Retina (tissue), 1 donor: ENCODE measurements at places on chromosomes 1 and 21.

GRCh38 chr1:158145173-158145719 lies 35.4 kb upstream of the CD1D start:
- no peak for DNase-seq

GRCh38 chr1:111660204-111661150 lies 40.9 kb downstream of the RAP1A start:
- DNase-seq: no peak

GRCh38 chr1:247627951-247628350 lies 22.6 kb downstream of the OR2G3 start:
- no peak for DNase-seq

- no peak for DNase-seq
These were observed 11.6 kb upstream of the LMNA start for GRCh38 chr1:156102633-156103511.

- DNase-seq: no peak
These were observed 182.9 kb upstream of the ATP1B1 start for GRCh38 chr1:168923521-168924136.

- DNase-seq: peak; percentile 54
These were observed 1.7 kb downstream of the CFAP74 start for GRCh38 chr1:2001773-2002411.

DNA sequence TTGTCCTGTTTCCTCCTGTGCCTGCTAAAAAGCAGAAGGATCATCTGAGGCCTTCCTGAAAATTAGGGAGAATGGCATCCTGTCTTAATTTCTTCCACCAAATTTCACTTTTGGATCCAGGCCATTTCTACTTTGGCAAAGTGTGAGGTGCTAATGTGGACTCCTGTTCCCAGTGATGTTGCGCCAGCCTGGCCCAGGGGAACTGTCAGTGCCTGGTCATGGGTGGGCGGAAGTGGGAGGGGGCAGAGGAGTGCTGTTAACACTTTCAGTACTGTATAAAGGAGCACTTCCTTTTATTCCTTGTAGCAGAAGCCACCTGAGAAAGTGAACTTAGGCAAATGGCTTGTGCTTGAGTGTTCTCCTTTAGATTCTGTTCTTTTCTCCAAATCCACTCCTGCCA lies 19.9 kb downstream of the ELAPOR1 start:
- DNase-seq: no peak

DNA sequence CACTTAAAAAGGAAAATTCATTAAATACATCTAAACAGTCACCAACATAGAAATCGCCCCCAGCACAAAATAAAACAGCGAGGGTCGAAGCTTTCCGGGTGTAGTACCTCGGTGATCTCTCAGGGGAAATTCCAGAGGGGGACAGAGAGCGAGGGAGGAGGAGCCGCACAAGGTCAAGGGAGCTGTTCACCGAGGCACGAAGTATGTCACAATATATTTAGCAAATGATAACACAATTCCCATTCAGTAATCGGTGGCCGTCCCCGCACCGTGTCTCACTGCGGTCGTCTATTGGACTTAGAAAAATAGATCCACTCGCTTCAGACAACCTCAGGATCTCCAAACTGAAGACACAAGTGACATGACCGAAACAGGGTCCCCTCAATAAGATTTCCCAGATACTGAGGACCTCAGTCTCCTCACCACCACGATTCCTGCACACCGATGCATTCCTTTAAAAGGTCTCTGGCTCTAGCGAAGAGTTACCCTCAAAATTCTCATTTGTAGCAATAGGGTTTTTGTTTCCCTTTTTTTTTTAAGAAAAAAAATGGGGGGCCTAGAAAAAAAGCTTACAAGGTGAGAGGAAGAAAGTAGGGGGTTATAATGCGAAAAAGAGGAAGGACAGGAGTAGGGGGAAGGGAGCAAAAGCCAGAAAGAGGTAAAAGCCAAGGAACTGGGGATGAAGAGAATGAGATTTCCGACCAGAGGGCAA lies 1.1 kb downstream of the LPGAT1 start:
- peak; percentile 79 for DNase-seq

DNA sequence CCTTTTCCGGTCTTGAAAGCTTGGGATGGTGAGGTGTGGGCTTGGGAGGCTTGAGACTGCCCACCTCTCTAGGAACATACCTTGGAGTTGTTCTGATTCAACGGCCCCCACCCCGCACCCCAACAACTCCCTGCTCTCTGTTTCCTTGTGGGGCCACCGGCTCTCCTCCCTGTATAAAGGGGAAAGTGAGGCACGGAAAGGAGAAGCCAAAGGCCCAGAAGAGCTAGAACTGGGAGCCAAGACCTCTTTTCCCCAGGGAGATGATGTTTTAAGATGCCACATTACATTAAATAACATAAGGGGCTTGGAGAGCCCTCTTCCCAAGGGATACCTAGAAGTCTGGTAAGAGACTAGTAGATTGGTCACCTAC lies 1.2 kb upstream of the DLGAP3 start:
- no peak for DNase-seq

DNA sequence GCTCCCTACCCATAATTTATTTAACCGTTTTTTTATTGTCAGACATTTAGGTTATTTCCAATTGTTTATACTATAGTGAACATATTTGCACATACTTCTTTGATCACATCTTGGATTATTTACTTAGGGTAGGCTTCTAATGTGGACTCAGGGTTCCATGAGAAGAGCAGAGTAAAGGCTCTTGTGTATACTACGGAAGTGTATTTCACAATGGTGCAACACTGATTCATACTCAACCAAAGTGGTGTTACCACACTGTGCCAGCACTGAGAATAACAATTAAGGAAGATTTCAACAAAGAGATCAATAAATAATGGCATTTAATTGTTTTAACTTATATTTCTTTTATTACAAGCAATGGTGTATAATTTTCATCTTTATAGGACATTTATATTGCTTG lies 251.2 kb downstream of the ZNF326 start:
- DNase-seq: no peak

- DNase-seq: no peak
These were observed 14.9 kb downstream of the PRDM2 start for GRCh38 chr1:13714851-13715250.

GRCh38 chr1:203799157-203799556 lies 3.7 kb downstream of the ZBED6 start:
- no peak for DNase-seq

GRCh38 chr1:246295968-246296367 lies 211.1 kb downstream of the SMYD3 start:
- DNase-seq: no peak

DNA sequence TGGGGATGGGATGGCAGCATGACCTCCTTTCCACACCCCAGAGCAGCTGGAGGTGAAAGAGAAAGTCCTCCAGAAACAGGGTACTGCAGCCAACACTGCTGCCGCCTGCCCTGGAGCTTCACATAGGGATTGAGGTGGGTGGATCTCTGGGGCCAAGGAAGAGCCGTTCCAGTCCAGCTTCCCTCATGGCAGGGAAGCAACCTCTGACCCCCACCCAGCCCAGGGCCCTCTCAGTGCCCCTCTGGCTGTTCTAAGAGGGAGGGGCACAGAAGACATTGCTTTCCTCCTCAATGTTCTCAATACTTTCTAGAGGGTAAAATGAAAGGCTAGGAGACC lies 5.7 kb downstream of the KIF21B start:
- no peak for DNase-seq

DNA sequence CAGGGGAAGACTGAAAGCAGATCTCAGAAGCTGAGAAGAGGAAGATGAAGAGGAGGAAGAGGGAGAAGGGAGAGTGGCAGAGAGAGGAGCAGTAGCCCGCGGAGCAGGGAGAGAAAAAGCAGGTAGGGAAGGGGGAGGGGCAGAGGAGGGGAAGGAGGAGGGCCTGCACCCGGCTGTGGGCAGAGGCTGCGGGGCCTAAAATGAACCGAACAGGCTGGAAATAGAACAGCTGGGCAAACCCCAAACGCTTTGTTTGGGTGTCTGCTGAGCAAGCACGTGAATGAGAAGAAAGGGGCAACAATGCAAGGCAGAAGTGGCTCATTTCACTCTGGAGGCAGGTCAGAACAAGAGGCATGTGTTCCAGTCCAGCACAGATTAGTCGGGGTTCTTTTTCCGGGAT lies 33.5 kb downstream of the KCNC4 start:
- DNase-seq: peak; percentile 49

DNA sequence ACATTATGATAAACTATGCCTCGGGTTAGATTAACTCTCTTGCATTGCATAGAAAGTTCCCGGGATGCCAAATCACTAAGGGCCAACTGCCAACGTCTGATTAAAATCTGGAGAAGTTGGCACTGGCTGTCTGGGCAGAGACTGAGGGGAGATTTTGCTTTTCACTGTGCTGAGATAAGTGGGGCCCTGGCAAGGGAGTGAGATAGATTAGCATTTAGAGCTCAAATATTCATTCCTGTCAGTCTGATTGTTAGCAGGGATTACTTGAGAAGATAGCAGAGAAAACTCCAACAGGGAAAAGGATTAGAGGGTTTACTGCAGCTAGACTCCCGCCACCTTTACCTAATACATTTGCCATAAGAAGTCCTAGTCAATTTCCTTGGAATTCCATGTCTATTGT lies 714.1 kb upstream of the CHRM3 start:
- DNase-seq: no peak

GRCh38 chr1:68210829-68211228 lies 21.5 kb downstream of the WLS start:
- no peak for DNase-seq

GRCh38 chr1:201320168-201320788 lies 37.0 kb downstream of the PKP1 start:
- DNase-seq: peak; percentile 60

GRCh38 chr1:16921391-16922185 lies at the start of gene CROCC:
TSS of gene CROCC (plus strand) at chr1:16921931. CDS start at chr1:16922019, 88 bp downstream.
- peak; percentile 78 for DNase-seq

DNA sequence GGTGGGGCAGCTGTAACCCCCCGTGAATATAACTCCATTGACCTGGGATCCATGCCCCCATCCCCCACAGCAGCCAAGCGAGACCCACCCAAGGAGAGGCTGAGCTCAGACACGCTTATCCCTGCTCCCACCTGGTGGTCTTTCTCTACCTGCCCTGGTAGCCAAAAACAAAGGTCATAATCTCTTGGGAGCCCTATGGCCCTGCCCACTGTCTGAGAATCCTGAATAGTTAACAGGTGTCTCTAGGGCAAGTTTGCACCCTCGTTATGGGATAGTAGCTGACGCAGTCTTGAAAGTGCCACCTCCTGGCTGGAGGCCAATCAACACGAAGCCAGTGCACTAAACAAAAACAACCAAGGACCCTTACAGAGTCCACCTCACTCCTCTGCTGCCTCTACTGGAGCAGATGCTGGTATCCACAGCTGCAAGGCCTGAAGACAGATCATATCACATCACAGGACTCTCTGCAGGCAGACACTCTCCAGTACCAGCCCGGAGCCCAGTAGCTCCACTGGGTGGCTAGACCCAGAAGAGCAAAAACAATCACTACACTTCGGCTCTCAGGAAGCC lies 134.3 kb upstream of the C1orf174 start:
- no peak for DNase-seq

- DNase-seq: no peak
These were observed 1.7 kb downstream of the ATP1B1 start for GRCh38 chr1:169108223-169108622.

GRCh38 chr1:3731583-3732433 lies 20.4 kb upstream of the CCDC27 start:
- DNase-seq: peak; percentile 66

- DNase-seq: no peak
These were observed 3.7 kb downstream of the RGS18 start for GRCh38 chr1:192161976-192162375.

DNA sequence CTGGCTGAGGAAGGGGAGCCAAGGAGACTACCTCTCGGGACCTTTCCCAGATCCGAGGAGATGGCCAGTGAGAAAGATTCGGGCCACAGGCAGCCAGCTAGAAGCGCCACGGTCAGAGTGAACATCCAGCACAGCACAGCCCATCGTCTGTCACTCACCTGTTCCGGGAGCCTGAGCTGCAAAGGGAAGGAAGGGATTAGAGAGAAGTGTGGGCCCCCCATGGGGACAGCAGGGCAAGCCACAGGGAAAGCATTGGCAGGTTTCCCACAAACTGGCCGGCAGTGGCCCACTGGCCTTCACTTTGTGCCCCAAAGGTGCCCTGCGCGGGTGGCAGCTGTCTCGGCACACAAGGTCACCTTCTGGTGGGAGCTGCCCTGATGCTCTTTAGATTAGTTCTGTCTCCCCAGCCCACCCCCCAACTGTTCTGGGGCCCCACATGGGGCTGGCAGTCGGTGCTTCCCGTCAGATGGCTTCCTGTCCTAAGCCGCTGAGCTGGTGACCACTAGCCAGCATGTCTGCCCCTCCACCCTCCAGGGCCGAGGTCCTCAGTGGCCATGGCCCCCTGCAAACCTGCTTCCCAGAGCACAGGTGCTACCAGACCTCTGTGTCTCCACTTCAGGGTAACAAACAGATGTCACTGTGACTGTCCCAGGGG lies 56.7 kb downstream of the LACTBL1 start:
- peak; percentile 47 for DNase-seq

DNA sequence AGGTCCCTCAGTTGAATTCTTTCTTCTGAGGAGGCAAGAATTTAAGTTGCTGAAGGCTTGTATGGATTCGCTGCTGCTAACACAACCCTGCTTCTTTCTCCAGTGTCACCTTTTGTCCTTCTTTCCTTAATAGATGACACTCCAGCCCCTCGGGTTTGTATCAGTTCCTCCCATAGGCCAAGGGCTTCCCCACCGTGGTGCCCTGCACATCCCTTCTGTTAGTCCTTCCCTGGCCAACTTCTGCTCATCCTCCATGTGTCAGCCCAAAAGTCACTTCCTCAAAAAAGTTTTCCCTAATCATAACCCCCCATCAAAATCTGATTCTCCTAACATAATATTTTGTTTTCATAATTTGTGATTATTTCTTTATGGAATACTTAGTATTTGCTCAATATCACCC lies 190.4 kb downstream of the RHOU start:
- DNase-seq: no peak

DNA sequence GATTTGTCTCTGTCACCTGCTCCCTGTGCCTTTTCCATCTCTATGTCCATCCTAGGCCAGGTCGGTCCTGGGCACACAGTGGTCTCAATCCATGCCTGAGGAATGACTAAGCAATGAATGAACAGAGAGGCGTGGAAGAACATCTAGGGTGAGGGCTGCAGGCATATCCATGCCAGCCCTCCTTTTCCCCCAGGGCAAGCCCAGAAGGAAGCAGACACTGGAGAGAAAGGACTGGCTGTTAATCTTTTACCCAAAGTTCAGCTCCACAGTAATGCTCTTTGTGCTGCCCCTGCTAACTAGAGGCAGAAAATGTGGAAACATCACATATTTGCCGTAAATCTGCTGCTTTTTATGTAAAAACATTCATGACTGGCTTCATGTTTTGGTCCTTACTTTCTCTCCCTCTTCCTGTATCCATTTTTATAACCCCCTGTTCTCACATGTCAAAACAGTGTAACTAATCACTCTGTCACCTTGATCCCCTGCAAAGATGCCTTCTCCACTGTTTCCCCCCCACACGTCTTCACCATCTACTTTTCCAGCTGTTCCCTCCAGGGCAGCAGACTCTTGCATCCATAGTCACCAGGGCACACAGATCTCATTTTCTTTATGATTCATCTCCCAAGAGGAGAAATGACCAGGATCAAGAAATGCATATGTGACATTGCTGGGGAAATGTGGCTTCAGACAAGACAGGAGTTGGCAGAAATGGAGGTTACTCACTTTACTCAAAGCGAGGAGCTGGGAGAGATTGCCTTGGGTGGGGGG lies 166.4 kb upstream of the PROX1 start:
- DNase-seq: no peak
